NCI-H446 (cell line): ENCODE measurements at places on chromosomes 12 and 14.
A peak's percentile ranks its signal among the peaks of the same experiment; 100 is the strongest.

GRCh38 chr12:71008616-71009015 is 88.1 kb upstream of the PTPRR start:
- no peak for DNase-seq

GRCh38 chr12:54159589-54159988 is 29.2 kb downstream of the SMUG1 start:
- no peak for DNase-seq

- DNase-seq: no peak
These were observed 37.0 kb upstream of the CFAP54 start for GRCh38 chr12:96452261-96452922.

DNA sequence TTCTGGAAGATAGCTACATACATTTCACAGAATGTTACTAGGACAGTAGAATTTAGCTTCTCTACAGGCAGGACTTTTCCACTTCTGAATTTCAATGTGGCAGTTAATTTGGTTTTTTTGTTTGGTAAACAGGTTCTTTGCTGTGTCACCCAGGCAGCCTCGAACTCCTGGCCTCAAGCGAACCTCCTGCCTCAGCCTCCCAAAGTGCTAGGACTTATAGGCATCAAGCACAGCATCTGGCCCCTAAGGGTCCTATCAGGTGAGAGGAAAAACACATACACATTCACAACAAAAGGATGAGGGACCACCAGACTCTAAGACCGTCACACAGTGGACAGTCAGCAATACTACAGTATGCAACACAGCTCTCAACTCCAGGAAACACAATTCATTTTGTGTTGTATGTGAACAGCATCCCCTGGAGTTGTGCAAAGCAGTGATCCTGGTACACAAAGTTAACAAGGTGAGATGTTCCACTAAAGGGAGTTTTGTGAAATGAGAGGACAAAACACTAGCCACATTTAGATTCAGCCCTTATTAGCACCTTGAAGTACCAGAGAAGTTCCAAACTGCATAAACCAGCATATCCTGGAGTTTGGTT is 6.9 kb downstream of the ATP2B1 start:
- DNase-seq: no peak

- DNase-seq: no peak
These were observed 84.6 kb downstream of the RFLNA start for GRCh38 chr12:124379379-124379937.

DNA sequence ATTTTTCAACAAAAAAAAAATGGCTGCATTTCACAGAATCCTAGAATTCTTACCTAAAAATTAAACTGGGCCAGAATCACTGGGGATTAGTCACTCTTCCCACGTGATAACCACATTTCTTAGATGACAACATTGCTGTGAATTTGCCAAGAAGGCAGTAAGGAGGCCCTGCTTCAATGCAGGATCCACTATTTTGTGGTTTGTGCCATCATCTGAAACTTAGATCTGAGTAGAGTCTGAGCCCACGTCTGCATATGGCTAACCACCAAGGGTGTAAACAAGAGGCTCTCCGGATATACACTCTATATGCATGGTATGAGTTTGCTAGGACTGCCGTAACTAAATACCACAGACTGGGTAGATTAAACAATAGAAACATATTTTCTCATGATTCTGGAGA is 24.4 kb upstream of the TBX5 start:
- DNase-seq: no peak

DNA sequence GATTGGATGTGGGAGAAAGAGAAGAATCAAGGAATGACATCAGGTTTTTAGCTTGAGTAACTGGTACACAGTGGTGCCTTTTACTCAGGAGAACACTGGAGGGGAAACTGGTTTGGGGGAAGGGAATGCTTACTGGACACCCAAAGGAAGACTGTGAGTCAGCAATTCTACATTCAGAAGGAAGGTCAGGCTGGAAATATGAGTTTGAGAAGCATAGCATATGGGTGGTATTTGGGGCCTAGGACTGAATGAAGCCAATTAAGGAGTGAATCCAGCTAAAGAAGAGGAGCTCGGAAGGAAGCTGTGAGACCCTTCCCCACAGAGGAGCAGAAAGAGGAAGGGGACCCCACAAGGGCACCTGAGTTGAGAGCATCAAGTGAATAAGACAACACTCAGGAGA is 35.4 kb downstream of the DMAC2L start:
- DNase-seq: no peak

- DNase-seq: peak; percentile 29
These were observed 638 bp downstream of the PLEKHG3 start for GRCh38 chr14:64704743-64705380.

DNA sequence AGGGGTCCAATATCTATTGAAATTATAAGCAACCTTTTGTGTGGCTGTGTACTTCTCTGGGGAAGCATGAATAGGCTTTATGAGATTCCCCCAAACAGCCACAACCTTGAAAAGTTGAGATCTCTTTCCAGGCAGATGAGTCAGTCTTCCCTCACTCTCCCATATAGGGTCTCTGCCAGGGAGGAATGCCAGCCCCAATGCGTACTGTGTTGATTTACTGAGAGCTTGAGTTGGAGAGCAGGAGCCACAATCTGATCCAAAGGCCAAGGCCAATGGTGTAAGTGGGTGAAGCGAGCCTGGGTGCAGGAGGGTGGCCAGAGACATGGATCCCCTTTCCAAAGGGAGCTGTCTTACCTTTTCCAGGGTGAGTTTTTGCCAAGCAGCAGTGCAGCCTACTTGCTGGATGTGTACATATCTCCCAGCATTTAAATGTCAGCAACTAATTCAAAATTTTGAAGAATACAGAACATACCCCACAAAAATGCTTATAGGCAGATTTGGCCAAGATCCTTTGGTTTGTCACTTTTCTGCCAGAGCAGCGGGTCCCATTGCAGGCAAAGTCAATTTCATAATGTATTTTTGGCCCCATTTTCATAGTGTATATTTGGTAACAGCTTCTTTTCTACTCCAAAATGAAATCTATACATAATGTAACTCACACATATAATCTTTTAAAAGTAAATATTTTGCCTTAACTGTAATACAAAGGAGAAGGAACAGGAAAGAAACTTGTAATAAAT is 88.2 kb downstream of the TBC1D30 start:
- DNase-seq: peak; percentile 14

DNA sequence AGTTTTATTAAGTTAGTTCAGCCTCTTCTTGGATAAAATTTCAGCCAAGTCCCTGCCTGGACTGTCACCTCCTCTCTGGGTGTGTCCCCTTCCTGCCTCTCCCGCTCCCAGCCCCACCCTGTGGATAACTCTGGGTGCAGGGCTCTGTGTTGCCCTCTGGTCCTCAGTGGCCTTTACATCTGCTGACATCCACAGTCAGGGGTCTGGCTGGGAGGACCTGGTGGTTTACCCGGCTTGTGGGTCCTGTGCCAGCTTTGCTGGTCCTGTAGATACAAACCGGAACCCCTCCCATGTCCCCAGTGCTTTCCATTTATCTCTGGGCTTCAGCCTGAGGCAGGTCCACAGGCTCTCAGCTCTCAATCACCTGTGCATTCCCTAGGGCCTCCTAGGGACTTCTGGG is 28.9 kb upstream of the PLEKHG3 start:
- no peak for DNase-seq

- DNase-seq: no peak
These were observed 74.7 kb downstream of the GPR65 start for GRCh38 chr14:88079624-88080023.

DNA sequence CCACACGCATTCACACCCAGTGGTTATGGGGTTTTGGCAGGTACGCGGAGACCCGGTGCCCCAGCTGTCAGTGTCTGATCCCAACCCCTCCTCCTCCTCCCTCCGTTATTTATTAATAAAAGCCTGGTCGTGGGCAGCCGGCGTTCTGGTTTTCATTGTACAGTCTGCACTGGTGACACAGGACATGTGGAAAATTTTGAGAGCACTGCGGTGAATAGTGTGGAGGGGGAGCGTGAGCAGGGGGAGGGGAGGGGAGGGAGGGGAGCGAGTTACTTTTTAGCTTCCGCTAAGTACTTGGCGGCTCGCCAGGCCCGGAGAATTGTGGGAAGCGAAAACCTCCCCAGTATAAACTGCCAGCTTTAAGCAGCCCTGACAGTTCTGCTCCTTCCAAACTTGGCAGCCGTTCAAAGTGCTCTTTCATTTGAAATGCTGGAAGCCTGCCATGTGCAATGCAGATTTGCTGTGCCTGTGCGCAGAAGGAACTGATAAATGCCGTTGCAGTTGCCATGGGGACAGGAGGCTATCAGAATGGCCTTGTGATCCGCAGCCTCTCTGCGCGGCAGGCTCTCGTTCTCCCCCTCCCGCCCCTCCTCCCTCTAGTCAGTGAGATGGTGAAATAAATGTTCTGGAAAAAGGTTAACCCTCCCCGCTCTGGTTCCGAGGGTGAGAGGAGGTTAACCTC is 11.7 kb upstream of the IRF2BPL start:
- DNase-seq: peak; percentile 100

DNA sequence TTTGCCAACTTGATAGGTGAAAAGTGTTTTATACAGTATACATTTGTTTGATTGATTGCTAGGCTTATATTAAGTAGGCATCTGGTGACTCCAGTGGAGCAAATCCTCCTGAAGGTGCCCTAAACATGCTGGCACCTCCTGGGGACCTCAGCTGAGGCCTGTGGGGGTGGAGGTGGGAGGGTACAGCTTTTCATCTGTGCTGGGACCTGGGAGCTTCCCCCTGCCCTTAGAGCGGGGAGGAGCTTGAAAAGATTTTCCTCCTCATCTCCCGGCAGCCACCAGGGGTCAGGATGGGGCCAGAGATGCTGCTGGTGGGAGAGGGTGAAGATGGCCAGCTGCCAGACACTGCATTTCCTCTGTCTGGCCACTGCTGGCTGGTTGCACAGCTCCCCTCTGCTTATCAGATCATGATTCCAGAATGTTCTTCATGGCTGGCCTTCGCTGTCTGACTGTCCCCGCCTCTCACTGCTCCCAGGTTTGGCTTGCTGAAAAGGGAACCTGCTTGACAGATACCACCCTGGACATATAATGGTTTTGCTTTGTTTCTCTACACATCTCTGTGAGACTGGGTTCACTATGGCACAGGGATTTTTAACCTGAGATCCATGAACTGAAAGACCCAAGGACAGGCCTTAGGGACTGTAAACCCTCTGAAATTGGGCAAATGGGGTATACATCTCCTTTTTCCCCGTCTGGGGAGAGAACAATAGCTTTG is 10.5 kb upstream of the JPH4 start:
- peak; percentile 79 for DNase-seq

GRCh38 chr12:82099216-82099615 is 259.0 kb downstream of the CCDC59 start:
- peak; percentile 55 for DNase-seq

DNA sequence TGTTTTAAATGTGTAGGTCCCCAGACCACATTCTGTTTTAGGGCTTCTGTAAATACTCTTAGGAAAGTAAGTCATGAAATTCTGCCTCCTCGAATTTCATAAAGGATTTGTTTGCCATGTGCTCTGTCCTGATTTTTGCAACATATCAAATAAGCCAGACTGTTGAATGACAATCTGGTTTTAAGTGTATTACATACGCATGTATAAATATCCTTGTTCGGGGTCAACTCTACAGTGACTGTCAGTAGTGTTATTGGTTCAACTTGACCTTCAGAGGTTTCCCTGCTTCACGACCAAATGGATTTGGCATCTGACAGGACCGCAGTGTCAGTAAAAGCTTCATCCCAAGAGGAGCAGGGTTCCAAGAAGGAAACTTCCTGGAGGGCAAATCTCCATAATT is 52.7 kb downstream of the PPM1A start:
- no peak for DNase-seq

DNA sequence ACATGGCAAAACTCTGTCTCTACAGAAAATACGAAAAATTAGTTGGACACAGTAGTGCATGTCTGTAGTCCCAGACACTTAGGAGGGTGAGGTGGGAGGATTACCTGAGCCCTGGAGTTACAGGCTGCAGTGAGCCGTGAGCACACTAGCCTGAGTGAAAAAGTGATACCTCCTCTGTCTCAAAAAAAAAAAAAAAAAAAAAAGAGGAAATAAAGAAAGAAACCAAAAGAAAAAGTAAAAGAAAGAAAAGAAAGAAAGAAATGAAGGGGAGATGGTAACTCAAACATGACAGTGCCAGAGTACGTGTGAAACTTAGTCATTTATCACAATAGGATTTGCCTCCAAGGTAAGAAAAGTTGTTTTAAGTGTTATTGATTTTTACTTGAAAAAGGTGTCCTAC is 407.0 kb upstream of the MGAT4C start:
- DNase-seq: no peak

DNA sequence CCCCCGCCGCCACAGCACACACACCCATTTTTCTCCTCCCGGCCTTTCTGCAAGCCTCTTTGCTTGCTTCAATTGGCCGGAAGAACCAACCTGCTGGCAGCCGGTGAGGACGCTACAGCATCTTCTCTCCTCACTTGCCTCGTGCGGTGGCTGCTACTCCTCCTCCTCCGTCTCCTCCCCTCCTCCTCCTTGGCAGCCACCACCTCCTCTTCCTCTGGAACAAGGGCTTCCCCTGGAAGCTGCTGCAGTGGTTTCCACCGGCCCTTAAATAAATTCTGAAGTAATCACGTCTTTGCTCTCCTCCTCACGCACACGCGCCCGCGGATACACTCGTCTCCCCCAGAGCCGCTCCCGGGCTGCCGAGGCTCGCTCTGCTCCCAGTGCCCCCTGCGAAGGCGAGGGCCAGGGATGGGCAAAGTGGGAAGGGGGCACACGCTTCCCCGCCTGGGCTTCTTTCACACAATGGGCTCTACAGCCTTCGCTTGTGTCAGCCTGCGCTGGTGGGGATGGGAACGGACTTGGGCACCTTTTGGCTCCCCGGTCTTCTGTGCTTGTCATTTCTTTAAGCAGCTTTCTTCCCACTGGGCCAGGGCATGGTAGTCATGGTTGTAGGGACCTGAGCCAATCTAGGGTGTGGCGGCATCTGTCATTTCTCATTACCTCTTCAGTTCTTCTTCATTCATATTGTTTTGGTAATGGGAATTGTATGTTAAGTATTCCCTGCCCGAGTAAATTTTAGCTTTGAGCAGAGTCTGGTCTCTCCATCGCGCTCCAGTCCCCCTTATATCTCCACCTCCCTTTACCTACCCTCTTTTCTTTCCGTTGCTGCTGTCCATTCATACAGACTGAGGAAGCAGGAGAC is at the start of gene PPFIA2:
TSS of gene PPFIA2 (minus strand) at position 161 of the 862 bp plus-strand sequence.
- peak; percentile 73 for DNase-seq

- peak; percentile 51 for DNase-seq
These were observed 24.7 kb upstream of the B4GALNT1 start for GRCh38 chr12:57657744-57658143.

- DNase-seq: no peak
These were observed 25.1 kb downstream of the LRTM2 start for GRCh38 chr12:1845427-1845826.

GRCh38 chr14:50616275-50616674 is 51.8 kb downstream of the SAV1 start:
- no peak for DNase-seq

DNA sequence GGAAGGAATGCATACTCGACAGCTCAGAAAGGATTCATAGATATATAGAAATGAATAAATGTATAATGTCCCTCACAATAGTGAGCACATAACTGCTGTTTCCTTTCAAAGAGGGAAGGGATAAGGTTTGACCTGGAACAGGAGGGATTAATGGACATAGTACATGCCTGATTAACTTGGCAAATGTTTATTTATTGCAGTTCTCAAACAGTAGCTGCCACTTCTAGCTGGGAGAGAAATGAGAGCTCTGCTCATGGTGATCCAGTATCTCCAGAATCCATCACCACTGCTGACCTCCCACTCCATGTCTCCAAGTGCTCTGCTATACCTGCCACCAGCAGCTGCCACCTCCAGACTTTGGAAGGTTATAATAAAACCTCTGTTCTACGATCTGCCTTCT is 108.1 kb downstream of the LRIG3 start:
- DNase-seq: no peak
